CD4-positive, alpha-beta T cell treated with Interleukin-4 for 1 hour (primary cell): ENCODE measurements at places on chromosomes 5 and 9.

DNA sequence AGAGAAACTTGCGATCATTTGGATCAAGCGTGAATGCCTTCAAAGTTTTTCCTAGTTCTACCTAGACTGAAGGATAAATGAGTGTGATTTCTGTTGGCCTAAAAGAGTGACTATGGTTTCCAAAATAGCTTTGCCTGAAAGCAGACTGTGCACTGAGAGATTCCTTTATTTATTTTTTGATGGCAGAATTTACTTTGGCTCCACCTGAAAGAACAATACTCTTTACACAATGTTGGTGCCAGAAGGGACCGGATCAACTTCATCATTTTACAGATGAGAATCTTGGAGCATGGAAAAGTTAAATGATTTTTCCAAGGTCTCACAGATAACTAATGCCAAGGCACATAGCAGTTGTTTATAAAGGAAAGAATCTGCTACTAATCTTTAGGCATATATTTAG lies 199.6 kb downstream of the KCTD16 start:
- no peak for DNase-seq

DNA sequence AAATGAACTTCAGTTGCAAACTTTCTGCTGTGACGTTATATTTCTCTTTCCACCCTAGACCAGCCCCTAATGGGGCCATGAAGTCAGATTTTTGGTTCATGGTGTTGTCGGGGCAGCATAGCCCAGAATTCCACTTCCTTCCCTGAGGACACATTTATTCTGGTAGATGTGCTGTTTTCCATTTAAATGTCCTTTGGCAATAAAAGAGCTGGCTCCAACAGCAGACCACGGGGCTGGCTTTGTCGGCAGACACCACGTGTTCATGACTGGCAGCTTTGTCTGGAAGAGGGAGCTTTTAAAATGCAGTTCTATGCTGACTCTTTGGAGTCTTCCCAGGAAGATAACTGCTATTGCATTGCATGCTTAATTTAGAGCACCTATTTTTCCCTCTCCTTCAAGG lies 17.6 kb upstream of the LCP2 start:
- DNase-seq = no peak

GRCh38 chr9:124251204-124251603 lies 6.5 kb upstream of the NEK6 start:
- no peak for DNase-seq

DNA sequence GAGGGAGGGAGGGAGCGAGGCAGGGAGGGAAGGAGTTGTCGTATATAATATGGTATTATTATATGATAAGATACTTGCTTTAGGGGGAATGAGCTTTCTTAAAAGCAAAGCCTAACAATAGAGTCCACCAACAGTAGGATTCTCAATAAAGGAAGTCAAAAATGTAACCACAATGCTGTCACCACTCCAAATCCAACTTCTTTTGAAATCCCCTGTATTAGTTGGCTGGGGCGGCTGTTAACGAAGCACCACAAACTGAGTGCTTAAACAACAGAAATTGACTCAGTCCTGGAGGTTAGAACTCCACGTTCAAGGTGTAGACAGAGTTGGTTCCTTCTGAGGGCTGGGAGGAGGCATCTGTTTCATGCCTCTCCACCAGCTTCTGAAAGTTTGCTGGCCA lies 23.1 kb downstream of the GAS1 start:
- no peak for DNase-seq

DNA sequence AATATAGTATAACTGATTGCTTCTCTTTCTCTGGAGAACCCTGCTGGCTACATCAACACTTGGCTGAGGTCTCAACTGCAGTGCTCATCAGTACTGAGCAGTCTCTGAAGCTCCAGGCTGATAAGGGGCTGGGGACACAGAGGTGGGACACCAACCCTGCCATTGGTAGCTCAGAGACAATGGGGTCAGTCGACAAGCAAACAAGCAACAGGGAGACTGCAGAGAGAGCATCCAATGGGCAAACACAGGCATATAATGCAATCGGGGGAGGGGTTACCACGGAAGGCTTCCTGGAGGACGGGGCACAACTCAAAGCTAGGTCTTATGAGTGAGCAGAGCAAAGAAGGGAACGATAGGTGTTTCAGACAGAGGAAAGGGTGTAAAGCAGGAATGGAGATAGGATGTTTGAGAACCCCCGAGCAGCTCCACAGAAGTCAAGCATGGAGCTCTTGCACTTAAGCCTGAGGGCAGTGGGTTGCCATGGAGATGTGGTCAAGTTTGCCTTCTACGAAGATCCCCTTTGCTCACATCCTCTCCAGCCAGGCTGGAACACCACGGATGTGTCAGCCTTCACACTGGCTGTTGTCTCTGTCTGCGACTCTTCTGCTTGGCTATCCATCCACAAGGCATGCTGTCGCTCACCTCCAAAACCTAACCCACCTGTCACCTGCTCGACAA lies 21.5 kb upstream of the AKNA start:
- no peak for DNase-seq

- DNase-seq = no peak
Measured at GRCh38 chr5:152688561-152689249, 283.6 kb upstream of the NMUR2 start.

DNA sequence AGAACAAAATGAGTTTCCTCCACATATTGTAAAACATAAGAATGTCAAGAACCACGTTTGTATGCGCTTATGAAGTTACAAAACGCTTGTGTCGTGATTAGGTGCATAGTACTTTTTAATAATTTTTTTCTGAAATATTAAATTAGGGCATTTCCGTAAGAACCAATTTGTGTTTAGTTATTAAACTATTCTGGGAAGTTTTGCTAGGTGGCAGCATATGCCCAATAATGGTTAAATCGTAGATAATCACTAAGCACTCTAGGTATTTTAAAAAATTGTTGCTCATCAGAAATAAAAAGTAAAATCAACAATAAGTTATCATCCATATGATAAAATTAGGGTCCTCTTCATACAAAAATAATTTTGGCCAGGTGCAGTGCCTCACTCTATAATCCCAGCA lies 5.4 kb downstream of the SRFBP1 start:
- no peak for DNase-seq

GRCh38 chr5:146369691-146370090 lies 31.1 kb downstream of the POU4F3 start:
- no peak for DNase-seq

DNA sequence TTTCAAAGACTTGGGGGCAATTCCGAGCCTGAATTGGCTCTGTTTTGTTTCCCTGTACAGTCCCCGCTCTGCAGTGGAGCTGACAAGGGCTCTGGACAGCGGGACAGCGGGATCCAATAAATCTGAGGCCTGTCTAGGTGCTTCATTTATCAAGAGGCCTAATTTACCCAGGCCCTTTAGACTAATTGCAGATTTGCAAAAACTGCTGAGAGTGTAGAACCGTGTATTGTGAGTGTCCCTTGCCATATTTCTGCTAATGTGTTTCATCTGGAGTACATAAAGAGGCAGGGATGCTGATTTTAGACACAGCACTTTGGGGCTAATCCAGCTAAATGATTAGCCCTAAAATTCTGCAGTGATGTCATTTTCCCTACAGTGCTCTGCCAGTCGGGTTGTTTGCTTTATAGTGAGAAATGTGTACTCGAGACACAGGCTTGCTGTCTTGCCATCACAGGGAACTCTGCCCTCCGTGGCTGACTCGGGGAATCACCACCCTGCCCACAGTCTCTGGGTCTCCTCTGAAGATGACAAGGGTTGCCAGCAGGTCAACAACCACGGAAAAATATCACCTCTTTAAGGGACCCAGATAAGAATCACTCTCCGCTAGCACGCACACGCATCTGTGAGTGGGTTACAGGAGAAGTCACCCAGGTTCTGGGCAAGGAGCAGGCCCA lies 592.0 kb downstream of the BNC2 start:
- no peak for DNase-seq

DNA sequence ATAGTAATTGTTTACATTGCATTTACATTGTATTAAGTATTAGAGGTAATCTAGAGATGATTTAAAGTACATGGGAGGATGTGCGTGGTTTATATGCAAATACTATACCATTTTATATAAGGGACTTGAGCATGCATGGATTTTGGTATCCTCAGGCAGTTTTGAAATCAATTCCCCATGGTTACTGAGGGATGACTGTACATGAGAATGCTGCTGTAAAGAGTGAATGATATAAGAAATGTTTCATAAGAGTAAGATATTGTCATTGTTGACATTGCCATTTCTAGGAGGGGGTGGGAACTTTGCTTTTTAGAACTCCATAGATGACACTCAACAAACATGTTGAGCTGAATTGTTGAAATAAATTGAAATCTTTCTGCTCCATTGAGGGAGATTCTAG lies 185.0 kb downstream of the SEMA6A start:
- DNase-seq = no peak

- no peak for DNase-seq
Measured at GRCh38 chr9:34279411-34279810, 49.7 kb downstream of the KIF24 start.
